ENCODE measurements at places on chromosomes 2 and 18. TPM values are rescaled to one million over a fixed set of nuclear protein-coding genes. Genes with fewer than 3 reads are reported as not detected.

ZDBF2 gene
- total RNA-seq = 2.5 TPM

COLEC11 gene
- 0.31 TPM for total RNA-seq

GPAT2 gene
- 2.8 TPM for total RNA-seq

DES gene
- total RNA-seq = not detected

THUMPD2 gene
- 9.3 TPM for total RNA-seq

RPE gene
- 118 TPM for total RNA-seq

LHCGR gene
- total RNA-seq = not detected

ITPRID2 gene
- total RNA-seq = 57.0 TPM

All from hair follicular keratinocyte (primary cell).